ENCODE measurements at places on chromosomes 5 and 9.
A peak's percentile ranks its signal among the peaks of the same experiment; 100 is the strongest.

DNA sequence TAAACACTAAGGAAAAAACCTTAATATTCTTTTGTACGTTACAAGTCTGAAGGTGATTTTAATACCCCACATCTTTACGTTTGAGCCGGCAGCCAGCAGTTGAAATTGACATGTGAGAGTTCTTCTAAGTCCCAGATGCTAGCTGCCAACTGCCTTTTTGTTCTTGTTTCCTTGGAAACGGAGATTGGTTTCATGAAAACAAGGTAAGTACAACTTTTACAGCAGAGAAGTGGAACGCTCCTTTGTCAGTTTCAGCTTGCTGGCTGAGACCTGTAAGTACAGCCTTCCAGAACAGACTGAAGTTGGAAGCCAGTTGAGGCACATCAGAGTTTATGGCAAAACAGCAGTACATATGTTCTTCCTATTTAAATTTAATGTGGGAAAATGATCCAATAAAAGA, 1018.4 kb upstream of the ARRDC3 start:
- DNase-seq: no peak

GRCh38 chr9:81758123-81758797, 68.9 kb upstream of the TLE1 start:
- no peak for DNase-seq

DNA sequence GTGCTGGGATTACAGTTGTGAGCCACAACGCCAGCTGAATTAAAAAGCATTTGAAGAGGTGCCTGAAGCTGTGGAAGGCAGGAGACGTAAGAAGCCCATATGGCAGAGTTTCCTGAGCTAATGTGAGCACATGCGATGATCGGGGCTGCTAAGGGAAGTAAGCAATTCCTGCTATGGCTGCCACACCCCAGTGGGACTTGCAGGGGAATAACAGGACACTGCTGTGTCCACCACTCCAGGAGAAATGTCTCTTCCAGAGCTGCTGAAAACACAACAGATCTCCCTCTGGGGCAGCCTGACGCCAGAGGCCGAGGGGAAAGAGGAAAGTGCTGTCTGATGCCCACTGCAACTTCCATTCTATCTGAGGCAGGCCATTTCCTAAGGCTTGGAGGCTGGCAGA, 46.2 kb upstream of the ANKRD55 start:
- DNase-seq: no peak

DNA sequence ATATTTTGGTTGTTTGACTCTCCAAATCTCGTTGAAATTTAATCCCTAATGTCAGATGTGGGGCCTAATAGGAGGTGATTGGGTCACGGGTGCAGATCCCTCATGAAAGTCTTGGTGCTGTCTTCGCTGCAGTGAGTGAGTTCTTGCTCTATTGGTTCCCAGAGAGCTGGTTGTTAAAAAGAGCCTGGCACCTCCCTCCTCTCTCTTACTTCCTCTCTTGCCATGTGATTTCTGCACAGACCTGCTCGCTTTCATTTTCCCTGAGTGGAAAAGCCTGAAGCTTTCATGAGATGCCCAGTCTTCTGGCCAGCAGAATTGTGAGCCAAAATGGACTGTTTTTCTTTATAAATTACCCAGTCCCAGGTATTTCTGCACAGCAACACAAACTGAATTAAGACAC, 221.6 kb downstream of the MAT2B start:
- DNase-seq: no peak

DNA sequence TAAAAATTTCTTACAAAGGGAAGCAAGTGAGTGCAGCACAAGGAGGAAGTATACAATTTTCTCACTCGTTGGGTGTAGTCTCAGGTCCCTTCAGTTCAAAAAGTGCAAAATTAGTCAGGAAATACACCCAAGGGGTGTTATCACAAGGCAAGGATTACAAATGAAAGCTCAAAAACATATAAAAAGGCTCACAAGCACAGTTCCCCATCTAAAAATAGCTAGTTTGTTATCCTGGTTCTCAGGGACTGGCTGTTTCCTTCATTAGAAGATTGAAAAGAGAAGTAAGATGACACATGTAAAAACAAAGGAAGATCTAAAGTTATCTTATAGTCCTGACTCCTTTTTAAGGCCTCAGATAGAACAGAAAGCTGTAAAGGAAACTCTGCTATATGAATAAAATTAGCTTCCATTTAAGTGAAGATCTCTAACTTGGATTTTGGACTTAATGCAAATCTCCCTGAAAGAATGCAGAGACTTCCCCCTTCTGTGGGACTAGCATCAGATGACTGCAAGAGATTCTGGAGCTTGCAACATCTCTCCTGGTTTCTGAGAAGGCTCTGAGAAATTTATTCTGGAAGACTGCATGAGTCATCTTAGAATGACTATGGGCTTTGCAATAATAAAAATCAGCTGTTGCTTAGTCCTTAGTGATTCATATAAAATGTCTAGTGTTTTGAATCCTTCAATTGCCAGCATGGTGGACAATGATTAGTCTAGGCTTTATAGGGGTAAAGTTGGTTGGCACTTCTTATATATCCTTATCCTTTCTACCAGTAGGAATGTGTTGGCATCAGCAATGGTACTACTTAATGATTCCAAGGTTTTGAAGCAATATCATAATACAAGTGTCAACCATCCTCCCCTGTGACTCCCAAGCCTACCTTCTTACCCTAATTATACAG, 25.4 kb downstream of the DAB2 start:
- peak; percentile 95 for DNase-seq

DNA sequence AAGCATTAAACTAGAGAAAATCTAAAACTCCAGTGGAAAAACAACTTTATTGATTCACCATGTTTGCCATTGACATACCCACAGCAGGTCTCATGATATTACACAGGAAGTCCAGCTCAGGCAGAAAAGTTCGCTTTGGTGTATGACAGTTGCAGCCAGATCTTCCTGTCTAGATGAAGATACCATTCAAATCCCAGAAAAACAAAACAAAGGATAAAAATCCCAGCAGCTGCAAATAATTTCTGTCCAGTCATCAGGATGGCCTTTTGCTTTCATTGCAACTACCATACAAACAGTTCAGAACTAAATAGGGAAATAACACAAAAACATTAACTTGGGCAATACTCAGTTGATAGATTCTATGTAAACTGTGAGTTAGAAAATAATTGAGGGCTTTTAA, 136.0 kb upstream of the NREP start:
- DNase-seq: peak; percentile 31

DNA sequence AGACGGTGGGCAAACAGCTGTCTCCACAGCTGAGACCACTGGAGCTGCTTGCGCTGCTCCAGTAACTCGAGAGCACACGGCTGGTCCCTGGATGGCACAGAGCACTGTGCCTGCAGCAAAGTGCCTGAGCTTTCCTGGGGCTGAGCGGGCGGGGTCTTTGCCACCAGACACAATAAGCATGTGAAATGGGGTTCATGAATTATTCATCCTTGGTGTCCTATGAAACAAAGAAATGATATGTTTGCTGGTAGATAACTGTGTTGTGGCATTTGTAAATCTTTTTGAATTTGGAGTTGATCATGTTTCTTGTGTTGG, 151.7 kb upstream of the MPDZ start:
- no peak for DNase-seq

DNA sequence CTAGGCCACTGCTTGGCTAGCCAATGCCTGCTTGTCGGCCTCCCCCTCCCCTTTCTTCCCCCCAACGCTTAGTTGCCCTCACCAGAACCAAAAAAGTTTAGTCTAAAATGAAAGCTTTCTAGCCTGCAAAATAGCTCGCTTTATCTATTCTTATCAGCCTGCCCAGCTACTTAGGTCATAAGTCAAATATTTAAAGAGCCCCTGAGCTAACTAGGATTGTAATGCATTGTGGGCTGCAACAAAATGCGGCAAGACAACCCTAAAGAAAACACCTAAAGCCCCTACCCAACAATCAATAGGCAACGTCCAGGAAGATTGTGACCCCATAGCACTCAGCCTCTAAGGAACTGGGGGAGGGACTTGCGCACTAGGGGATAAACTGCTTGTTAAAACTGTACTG, 38.6 kb upstream of the PCSK5 start:
- no peak for DNase-seq

GRCh38 chr9:122129969-122130368, 29.6 kb downstream of the NDUFA8 start:
- DNase-seq: no peak

GRCh38 chr5:97412959-97413358, 229.9 kb upstream of the RIOK2 start:
- DNase-seq: no peak

- DNase-seq: no peak
Observed at GRCh38 chr5:96459313-96460121, 26.5 kb upstream of the PCSK1 start.

DNA sequence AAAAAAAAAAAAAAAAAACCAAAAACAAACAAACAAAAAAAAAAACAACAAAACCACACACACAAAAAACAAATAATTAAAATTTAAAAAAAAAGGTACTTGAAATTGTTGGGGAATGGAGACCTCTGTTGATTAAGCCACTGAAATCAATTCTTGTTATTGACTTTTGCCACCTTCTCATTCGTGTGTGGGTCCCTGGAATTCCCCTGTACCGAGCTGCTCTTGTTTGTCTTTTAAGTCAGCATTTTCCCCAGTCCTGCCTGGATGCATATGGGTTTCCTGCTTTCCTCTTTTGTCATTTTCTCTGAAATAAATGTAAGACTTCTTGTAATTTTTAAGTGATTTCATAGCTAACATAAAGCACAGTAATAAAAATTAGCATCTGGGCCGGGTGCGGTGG, 45.5 kb downstream of the GPBP1 start:
- DNase-seq: no peak

- no peak for DNase-seq
Observed at GRCh38 chr5:107424491-107424890, 246.2 kb downstream of the EFNA5 start.

GRCh38 chr9:125397736-125398135, 136.1 kb downstream of the GAPVD1 start:
- no peak for DNase-seq

- no peak for DNase-seq
Observed at GRCh38 chr9:33168941-33169544, 1.9 kb upstream of the B4GALT1 start.

- no peak for DNase-seq
Observed at GRCh38 chr5:56876327-56876726, 33.1 kb upstream of the SETD9 start.

DNA sequence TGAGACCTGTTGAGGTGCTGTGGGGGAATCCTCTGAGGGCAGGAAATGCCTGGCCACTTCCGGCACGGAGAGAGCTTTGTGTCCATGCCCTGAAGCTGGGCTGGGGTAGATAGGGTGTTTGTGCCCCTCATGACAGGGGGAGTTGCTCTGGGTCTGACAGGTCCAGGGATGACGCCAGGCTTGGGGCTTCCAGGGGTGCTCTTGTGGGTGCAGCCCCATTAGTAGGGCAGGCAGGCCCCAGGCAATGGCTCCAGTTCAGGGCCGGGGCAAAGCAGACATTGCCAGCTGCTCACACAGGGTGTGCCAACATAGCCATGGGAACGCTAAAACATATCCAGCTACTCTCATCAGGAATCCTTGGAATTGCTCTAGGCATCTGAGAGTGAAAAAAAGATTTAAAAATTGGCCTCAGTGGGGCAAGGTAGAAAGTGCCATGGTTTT, 21.1 kb downstream of the PITX1 start:
- DNase-seq: no peak

DNA sequence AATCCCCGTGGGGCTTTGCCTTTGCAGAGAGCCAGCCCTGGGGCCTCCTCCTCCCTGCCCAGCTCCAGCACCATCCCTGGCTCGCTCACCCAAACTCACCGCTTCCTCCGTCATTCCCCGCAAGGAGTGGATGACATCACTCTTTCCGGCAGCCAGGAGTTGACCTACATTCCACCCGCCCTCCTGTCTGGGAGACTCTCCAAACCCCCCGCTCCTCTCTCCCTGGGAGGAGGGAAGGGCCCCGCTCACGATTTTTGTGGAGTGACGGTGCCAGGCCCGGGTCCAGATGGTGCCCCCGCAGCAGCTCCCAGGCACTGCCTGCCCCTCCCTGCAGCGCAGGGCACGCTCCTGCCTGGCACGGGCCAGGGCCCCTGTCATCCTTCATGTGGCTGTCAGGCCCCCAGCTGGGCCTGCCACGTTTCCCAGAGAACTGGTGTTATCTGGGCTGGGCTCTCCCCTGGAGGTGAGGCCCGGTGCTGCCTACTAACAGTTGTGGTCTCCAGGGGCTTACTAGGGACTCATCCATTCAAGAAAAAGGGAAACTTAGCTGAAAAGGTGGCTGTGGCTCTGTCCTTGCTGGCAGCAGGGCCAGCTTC, 52.3 kb downstream of the NTNG2 start:
- peak; percentile 68 for DNase-seq

- no peak for DNase-seq
Observed at GRCh38 chr5:32498484-32498883, 53.9 kb upstream of the ZFR start.

- no peak for DNase-seq
Observed at GRCh38 chr9:31394015-31394473, 990.4 kb upstream of the ACO1 start.

DNA sequence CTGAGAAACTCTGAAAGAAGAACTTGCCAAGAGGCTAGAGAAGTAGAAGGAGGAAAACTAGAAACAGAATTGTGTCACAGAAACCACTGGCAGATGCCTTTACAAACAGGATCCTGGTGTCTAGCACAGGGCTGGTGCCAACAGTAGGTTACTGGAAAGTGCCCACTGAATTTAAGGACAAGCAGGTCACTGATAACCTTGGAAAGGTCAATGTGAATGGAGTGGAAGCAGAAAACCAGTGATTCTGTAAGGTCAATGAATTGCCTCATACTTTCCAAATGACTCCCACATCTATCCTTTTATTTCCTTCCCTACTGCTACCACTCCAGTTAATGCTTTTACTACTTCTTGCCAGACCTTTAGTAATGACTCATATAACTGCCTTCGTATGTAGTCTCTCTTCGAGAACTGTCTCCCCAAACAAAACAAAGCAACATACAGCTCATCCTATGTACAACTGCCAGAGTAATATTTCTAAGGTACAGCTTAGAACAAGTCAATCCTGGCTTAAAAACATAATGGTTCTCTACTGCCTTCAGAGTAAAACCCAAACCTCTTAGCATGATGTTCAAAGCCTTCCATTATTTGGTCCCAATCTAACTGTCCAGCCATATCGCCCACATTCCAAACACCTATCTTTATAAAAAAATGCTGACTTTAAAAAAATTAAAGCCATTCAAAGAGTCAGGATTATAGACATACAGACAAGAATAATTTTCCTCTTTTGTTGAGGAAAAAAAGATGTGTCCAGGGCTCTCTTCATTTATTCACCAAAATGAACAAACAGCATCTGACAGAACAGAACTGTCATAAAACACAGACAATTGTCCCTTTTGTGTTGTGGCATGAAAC, 52.5 kb downstream of the NR3C1 start:
- DNase-seq: peak; percentile 56

DNA sequence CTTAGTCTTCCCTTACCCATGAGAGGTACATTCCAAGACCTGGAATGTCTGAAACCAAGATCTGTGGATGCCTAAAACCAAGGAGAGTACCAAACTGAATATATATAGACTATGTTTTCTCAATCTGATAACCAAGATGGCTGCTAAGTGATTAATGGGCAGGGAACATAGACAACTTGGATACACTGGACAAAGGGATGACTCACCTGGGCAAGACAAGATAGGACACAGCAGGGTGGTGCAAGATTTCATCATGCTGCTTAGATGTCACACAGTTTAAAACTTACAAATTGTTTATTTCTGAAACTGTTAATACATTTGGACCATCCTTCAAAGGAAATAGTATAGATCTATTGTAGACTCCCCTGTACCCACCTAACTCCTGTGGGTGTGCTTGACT, 130.9 kb downstream of the HTR1A start:
- no peak for DNase-seq

GRCh38 chr5:180495991-180496741, 2.0 kb downstream of the CNOT6 start:
- DNase-seq: no peak

All from GM04503 (cell line).